ENCODE measurements at places on chromosomes 13 and 19.
A peak's percentile ranks its signal among the peaks of the same experiment; 100 is the strongest.

GRCh38 chr13:80604098-80604497 lies 263.2 kb upstream of the SPRY2 start:
- DNase-seq: no peak

GRCh38 chr13:51879133-51879532 lies 17.4 kb downstream of the CCDC70 start:
- DNase-seq: no peak

DNA sequence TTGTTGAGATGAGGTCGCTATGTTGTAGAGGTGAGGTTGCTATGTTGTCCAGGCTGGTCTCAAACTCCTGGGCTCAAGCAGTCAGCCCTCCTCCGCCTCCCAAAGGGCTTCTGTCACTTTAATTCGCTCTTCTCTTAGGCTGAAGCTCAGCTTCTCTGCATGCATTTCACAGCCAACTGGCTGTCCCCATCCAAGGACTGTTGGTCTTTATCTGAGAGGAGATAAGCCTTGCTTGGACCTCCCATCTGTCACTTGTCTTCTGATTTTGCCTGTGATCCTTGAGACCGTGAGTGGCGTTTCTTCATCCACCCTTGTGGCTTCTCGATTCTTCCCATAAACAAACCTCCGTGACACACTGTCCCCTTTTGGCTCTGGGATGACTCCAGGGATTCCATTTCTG lies 24.4 kb downstream of the CERS1 start:
- no peak for DNase-seq

DNA sequence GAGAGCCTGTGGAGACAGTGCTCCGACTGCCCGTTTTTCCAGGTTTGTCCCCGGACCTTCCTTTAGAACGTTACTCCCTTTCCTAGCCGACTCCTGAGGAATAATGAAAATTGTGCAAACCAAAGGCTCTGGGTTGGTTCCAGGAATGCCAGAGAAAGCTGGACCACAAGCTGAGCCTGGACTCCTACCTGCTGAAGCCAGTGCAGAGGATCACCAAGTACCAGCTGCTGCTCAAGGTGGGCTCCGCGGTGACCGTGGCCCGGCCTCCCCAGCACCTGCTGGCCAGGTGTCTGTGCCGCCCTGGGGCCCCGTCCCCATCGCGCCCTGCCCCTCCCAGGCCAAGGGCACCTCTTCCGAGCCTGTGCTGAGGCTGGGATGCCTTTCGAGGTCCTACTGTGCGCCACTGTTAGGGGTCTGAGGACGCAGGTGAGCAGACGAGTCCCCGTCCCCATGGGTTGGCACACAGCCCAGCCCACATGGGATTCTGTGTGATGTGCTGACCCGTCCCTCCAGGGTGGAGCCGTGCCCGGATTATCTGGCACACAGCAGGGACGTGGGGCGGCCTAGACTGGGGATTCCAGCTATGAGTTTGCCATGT lies 20.5 kb upstream of the F7 start:
- DNase-seq: no peak

DNA sequence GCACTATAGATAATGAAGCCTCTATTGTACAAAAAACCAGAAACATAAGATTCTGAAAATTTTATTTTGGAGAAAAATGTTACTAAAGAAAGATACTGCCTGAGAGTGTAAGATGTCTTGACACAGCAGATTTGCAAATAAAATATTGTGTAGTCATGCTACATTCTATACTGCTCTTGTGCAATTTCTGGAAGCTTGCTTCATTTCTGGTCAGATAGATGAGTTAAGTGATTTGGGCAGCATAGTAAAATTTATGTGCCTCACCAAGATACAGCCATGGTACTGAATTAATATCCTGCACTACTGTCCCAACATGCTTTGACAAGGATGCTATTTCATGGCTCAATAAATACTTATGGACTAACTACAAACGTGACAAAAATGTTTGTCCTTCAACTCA lies 55.1 kb upstream of the STARD13 start:
- peak; percentile 38 for DNase-seq

- DNase-seq: no peak
Observed at GRCh38 chr13:31221057-31221456, 21.3 kb downstream of the B3GLCT start.
